ENCODE measurements at places on chromosomes 2 and 18.

DNA sequence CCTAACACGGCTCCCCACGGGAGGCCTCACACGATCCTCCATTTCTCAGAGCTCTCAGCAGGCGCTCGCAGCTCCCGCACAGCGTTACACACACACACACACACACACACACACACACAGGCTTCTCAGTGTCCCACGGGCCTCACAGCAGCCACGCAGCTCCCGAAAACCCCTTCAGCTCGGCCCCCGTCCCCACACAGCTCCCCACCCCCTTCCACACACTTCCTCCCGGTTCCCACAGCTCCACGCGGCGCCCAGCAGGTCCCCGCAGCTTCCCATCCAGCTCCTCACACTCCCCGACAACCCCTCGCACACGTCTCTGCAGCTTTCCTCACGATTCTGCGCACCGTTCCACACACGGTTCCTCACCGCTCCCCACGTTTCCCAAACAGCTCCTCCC lies 41.6 kb downstream of the KIF1A start:
- DNase-seq = no peak

GRCh38 chr2:33522576-33522975 lies 46.1 kb downstream of the RASGRP3 start:
- no peak for DNase-seq

DNA sequence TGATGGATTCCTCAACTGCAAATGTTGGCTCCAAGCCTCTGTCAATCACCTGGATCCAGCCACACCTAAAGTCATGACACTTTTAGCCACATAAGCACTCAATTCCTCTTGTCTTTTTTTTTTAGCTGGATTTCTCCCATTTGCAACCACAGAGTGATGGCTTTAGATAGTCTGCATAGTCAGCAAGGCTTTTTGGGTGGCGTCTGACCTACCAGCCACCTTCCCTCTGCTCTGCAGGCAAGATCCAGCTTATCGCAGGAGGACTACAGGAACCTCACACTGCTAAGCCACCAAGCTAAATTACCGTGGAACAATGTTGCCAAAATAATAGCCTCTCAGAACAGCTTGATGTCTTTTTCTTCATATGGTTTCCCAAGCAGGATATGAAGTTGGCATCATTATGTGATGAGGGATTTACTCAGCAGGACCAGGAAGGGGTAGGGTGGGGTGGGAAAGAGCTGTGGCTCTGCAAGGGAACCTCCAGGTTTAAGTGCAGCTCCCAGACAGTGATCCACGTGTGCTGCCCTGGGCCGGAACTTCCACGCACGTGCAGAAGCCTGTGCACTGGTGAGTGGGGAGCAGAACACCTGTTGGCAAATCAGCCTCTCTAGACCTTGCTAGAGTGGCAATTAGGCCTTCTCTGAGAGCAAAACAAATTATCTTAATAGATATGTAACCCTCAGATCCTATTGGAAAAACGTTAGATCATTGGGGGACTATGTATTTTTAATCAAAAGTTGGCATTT lies 170.6 kb upstream of the NCK2 start:
- DNase-seq = no peak

DNA sequence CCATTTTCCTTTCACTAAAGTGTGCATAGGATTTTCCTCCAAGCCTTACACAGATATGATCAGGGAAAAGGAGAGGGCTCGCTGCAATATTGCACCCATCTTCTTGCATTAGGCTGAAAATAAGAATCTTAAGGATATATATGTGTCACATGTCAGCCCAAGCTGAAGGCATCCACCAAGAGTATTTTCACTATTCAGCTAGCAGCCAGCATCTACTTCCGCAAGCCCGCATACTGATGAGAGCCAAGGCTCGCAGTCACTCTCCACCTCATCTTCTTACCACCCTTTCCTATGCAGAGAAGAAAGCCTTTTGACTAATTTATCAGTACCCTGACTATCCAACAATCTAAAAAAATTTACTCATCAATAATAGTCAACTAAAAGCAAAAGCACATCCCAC lies 6.1 kb downstream of the TMEM163 start:
- no peak for DNase-seq

GRCh38 chr2:54569745-54570301 lies 113.7 kb downstream of the SPTBN1 start:
- no peak for DNase-seq

DNA sequence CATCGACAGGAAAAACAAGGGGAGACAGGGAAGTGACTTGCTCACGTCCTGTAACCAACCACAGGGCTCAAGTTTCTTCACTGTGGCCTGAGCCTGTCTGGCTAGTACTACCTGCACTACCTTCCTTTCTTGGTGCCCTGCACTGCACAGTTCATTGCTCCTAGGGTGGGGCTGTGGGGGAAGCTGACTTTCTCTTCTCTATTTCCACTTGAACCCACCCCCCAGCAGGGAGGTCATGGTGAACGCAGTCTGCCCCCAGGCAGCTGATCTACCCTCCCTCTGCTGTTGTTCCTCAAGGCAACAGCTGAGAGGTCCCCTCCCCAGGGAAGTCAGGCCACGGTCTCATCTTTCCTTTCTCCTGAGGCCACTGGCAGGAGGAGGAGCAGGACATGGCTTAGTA lies 532.1 kb downstream of the SOX11 start:
- DNase-seq = no peak

Measured in adipocyte (in vitro differentiated cells).